Cardiac muscle cell (in vitro differentiated cells and primary cell): ENCODE measurements at places on chromosomes 3 and 15. TPM values are rescaled to one million over a fixed set of nuclear protein-coding genes. Genes with fewer than 3 reads are reported as not detected.

DNA sequence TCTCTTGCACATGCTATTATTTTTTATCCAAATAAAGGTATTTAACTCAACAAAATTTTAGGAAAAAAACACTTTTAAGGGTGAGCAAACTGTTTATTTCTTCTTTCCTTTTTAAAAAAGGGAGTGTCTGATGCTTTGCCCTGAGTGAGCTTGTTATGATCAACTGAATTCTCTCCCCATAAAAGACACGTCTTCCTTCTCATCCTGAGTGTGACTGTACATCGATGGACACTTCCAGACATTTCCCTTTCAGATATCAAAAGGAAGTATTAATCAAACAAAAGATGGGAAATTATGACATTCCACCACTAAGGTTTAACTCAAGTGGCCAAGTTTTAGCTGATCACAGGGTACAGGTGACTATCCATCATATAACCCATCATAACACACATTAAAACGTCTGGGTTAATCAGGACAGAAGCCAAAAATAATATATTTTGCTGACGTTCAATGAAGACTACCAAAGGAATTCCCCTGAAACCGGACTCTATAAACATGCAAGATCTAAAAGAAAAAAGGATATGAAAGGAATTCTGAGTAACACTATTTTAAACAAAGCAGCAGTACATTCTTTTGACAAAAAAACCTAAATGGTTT is 354.8 kb downstream of the MECOM start:
- H3K4me1 ChIP-seq = peaks cover 9% of the 10 kb centered on the region
- no peak for DNase-seq
- no peaks in the 10 kb centered on the region for H3K36me3 ChIP-seq
- H3K27ac ChIP-seq = no peak overlapping the region
- no peak overlapping the region for H3K4me3 ChIP-seq
- H3K27me3 ChIP-seq = no peaks in the 10 kb centered on the region

The CFAP92 gene
- total RNA-seq = 0.53 and 0.60 TPM in 2 replicates

- no peak overlapping the region for H3K27ac ChIP-seq
- H3K36me3 ChIP-seq = no peaks in the 10 kb centered on the region
- H3K4me1 ChIP-seq = peaks cover 9% of the 10 kb centered on the region
- H3K4me3 ChIP-seq = no peak overlapping the region
- no peaks in the 10 kb centered on the region for H3K27me3 ChIP-seq
These were observed 24.1 kb downstream of the PIGB start for GRCh38 chr15:55343168-55343567.

GRCh38 chr3:122021811-122022401 is at the start of gene ILDR1:
Gene ILDR1 (minus strand): TSS chr3:122022247. CDS start chr3:122022077, 170 bp downstream.
- peaks cover 4% of the 10 kb centered on the region for H3K4me1 ChIP-seq
- peaks cover 31% of the 10 kb centered on the region for H3K27me3 ChIP-seq
- peak within 1 kb of the TSS; percentile 36 for H3K4me3 ChIP-seq
- no peak within 1 kb of the TSS for H3K27ac ChIP-seq
- peak; percentile 19 for DNase-seq
- no peaks in the 10 kb centered on the region for H3K36me3 ChIP-seq

DNA sequence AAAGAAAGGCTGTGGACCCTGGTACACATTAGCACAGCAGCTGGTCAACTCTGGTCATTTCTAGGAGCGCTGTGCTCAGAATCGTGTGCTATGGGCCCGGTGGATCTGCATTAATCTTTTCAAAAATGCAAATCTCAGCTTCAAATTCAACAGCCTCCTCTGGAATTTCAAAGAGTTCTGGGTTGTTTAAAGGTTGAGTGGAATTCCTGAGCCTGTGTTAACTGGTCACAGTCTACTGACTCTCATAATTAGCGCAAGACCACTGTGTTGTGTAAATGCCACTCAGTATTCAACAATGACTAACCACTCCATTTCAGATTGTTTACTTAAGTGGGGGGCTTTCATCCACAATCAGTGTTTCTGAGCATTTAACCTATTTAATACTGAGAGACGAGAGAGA is 2.7 kb upstream of the ARNT2 start:
- no peak overlapping the region for H3K27ac ChIP-seq
- H3K4me1 ChIP-seq = no peaks in the 10 kb centered on the region
- no peak for DNase-seq
- no peaks in the 10 kb centered on the region for H3K36me3 ChIP-seq

The FEZF2 gene
- not detected in 2 replicates for total RNA-seq
